A549 (cell line): ENCODE measurements at places on chromosomes 16 and 17.

DNA sequence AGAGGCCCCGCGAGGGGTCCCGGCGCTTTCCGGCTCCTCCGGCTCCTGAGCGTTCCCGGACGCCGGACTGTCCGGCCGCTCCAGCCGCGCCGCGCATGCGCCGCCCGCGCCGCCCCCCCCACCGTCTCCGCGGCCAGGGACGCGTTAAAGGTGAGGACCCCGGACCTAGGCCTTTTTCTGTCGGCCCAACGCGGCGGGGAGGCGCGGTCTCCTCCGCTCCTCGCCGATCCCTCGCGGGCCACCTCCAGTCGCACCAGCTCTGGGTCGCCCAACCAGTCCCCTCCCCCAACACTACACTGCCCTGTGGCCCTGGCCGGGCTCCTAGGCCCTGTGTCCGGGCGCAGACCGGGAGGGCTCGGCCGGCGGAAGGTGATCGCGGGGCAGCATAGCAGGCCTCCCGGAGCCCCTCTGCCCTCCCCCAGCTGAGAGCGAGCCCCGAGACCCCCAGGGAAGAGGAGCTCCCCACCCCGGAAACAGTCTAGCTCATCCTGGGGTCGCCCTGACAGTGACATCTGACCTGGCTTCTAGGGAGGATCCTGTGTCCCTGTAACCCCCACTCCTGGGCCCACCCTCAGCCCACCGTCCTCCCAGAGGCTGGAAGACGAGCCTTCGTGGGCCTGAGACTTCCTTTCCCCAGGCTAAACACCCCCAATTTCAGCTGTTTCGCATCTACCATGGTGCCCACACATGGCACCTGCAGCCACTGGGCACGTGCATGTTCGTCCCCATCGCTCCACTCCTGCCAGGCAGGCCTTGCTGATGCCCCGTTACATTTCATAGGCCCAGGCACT lies 14.7 kb upstream of the BCAR1 start:
- peak; percentile 77 for DNase-seq

- no peak for DNase-seq
Observed at GRCh38 chr17:3838206-3838605, 7.8 kb downstream of the NCBP3 start.

DNA sequence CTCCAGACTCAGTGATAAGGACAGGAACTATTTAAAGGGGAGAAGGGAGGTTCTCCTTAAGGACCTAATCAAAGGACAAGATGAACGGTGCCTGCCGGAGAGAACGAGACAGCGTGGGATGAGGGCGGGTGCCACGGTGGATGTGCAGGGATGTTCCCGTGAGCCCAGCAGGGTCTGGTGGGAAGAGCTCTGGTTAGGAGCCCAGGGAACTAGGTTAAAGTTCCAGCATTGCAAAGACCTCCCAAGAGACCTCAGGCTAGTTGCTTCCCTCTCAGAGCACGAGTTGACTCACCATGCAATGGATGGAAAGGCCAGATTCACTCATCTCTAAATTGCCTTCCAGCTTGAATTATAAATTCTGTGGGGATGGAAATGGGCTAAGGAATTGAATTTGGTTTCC lies 14.7 kb downstream of the CCR7 start:
- DNase-seq: peak; percentile 73

DNA sequence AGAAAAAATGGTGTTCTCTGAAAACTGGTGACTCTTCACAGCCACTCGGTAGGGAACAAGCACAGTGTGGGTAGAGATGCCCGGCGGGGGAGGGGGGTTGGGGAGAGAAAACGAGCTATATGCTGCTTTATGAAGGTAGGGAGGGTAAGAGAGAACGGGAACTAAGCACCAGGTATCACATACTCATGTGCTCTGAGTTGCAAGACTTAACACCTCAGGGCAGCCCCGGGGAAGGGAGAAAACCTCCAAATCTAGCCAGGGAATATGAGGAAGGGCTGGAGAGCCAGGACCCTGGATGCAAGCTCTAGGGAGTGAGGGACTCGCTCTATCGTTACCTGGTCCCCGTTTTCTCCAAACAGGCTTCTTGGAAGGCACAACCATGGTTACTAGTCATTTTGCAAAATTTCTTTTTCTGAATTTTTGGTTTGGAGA lies 35.3 kb downstream of the HIC1 start:
- DNase-seq: no peak

DNA sequence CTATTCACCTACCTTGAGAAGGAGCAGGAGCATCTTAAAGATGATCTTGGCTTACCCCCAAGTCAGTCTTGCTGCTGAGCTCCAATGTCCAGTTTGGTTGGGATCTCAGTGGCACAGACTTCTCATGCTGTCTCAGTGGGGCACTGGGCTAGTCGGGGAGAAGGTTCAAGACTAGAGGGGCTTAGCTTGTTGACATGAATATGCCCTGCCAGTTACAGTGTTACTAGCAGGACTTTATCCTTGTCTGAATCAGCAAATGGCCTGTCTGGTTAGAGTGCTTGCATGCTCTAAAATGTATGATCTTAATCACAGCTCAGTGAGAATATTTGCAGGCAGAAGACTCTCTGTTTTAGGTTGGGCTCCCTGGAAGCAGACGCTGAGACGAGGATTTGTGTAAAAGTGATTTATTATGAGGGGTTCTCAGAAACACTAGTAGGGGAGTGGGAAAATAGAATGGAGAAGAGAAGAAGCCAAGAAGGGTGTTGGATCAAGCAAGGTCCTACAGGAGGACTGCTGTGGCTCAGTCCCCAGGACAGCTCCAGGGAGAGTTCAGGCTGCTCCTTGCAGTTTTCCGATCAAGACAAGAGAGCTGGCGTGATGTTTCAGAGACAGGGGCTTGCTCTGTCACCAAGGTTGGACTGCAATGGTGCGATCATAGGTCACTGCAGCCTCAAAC lies 150.4 kb upstream of the HS3ST2 start:
- DNase-seq: no peak

DNA sequence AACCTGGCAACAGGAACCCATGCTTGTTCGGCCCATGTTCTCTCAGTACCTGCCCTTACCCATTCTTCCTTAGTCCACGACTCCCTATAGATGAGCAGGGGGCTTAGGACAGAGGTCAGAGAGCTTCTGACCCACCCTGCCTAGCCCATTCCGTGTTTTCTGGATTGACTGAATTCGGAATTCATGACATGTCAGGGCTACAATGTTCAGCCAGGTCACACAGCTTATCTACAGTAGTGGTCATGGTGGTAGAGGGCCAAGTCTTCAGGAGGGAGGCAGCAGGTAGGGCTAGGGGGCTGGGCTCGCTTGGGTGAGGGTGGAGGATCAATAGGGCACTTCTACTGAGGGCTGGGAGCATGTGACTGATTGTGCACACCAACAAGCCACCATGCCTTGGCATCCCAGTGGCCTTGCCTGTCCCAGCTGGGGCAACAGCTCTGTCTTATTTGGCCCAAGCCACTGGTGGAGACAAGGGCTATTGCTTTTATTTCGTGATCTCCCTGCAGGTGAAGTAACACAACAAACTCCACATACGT lies 3.1 kb downstream of the HEXIM2 start:
- DNase-seq: no peak

DNA sequence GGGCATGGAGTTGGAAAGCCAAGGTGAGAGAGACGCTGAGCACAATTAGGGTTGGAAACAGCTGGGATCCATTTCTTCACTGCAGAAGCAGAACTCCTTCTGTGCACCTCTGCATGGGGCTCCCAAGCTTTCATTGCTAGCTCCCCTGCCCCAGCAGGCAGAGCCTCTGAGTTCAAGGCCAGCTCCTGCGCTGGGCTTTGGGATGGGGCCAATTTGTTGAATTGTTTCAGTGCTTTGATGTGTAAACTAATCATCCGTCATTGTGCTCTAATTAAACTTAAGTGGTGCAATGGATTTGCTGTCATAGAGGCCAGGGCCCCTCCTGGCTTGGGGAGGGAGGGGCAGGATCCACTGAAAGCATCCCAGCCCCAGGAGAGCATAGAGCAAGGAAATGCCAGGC lies 13.5 kb upstream of the LYRM9 start:
- DNase-seq: no peak

DNA sequence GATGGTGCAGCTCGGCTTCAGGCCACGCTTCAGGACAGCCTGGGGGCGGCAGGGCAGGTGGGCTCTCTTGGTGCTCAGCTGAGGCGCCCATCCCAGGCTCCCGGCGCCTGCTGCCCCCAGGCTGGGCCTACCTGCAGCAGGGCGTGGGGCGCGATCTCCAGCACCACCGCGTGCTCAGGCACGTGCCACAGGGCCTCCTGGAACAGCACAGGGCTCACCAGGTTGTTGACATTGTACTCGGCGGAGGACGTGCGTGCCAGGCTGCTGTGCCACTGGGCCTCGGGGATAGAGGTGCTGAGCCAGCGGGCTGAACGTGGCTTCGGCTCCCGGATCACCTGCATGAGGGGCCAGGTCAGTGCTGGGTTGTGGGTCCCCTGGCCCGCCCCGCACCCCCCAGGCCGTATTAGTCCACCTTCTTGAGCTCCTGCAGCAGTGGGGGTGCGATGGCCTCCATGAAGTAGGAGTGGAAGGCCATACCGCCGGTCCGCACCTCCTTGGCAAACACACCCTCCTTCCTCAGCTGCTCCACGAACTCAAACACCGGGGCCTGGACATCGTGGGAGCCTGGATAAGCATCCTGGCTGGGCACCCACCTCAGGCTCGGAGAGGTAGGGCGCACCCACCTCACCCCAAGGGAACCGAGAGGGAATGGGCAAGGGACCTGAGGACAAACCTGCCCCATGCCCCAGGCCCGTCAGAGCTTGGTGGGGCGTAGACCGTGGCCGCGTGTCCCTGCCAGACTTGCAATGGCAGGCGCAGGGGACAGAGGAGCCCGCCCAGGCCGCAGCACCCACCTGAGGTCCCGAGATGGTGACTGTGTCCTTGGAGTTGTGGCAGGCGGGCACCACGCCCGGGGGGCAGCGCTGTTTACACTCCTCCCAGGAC lies 9.0 kb downstream of the FASN start:
- no peak for DNase-seq

DNA sequence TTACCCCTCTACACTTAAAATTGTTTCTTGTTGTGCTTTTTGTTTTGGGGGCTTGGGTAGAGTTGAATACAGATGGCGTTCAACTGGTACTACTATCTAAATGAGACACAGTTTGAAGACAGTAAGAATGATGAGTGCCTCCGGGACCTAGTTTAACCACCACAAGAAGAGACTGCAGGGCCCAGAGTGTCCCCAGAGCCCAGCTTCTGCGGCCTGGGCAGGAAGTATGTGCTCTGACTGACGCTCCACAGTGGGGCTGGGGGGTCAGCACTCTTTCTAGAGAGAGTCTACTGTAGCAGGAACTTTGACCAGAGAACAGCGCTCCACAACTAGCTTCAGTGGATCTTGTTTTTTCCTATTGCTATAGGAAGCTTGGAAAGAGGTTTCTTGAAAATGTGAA lies 174.0 kb downstream of the VPS53 start:
- no peak for DNase-seq

GRCh38 chr16:73289232-73289631 lies 241.3 kb upstream of the ZFHX3 start:
- DNase-seq: no peak

- no peak for DNase-seq
Observed at GRCh38 chr17:67636834-67637520, 80.8 kb upstream of the NOL11 start.

- DNase-seq: no peak
Observed at GRCh38 chr16:53829186-53829747, 125.3 kb downstream of the FTO start.

DNA sequence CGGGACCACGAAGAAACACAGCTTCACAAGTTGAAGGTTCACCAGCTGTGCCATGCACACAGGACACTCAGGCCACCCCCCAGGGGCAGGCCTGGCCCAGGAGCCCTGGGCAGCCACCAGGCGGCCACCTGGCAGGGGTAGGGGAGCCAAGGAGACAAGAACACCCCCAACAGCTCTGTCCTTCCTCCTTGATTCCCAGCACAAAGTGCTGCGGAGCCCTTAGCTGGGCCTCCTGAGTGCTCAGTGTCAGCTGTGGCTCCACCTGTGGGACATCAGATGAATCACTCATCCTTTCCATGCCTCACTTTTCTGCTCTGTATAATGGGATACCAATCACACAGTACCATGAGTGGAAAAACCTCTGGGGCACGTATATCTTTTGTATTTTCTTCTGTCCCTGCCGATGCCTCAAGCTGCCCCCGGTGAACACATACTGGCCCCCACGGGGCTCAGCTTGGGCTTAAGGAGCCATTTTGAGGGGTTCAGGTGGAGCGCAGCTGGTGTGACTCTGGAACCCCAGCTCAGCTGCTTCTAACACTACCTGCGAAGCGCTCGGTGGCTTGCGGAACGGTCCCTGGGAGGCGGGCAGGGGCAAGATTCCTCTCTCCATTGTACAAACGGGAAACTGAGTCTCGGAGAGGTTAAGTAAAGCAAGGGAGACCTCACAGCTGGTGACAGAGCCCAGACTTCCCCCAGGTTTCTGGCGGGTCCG lies 12.0 kb downstream of the GALK1 start:
- DNase-seq: no peak

DNA sequence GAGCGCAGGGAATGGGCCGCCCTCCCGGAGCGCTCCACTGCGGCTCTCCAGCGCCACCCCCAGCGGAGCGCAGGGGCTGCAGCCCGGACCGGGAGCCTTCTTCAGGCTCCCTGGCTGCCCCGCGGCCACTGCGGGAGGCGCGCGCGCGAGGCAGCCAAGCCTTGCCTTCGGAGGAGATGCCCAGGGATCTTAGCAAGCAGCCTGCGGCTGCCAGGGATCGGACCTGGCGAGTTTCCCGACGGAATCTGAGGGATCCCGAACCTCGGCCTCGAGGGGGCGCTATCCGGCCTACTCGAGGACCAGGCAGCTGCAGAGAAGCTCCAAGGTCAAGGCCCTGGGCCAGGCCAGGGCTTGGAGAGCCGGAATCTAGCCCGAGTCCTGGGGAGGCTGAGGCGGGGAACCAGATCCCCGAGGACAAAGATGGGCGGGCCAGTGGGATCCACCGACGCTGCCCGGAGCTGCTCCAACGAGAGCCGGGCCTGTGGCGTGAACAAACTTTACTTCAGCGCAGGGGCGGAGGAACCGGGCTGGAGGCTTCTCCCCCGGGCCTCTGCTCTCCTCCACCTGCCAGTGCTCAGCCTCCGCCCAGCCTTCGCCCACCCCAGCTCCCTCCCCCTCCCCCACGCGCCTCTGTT lies at the start of gene IRX6:
Gene IRX6, plus strand, starts transcription at position 567 of the 635 bp plus-strand sequence. CDS start 889 bp downstream, outside the sequence.
- DNase-seq: peak; percentile 41

DNA sequence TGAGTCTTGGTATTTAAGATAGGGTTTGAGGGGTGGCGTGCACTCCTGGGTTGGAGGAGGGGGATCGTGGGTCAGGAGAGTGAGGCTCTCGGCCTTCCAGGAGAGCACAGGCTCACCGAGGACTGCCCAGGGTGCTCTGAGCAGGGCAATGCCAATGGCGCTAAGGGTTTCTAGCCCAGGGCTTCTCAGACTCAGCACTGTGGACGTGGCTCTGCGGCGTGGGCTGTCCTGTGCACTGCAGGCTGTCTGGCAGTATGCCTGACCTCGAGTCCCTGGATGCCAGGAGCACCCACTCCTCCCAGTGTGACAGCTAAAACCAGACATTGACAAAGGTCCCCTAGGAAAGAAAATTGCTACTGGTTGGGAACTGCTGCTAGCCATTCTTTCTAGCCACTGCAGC lies 37.2 kb upstream of the ENDOV start:
- DNase-seq: no peak

GRCh38 chr17:77068915-77069314 lies 71.9 kb upstream of the SEC14L1 start:
- no peak for DNase-seq

GRCh38 chr16:88804552-88805339 lies 1.2 kb downstream of the CDT1 start:
- no peak for DNase-seq
